ENCODE measurements at places on chromosomes 5 and 9. TPM values are rescaled to one million over a fixed set of nuclear protein-coding genes. Genes with fewer than 3 reads are reported as not detected.

Gene CCNJL
- total RNA-seq: 0.72 TPM

GRCh38 chr9:133916159-133916541, 76.0 kb downstream of the VAV2 start:
- no peak for DNase-seq

Gene SLC6A7
- 10.8 TPM for total RNA-seq

Gene ZNF883
- 1.7 TPM for total RNA-seq

Gene SOX30
- 6.3 TPM for total RNA-seq

- DNase-seq: no peak
Measured at GRCh38 chr5:133927300-133928180, 40.9 kb downstream of the C5orf15 start.

Gene NR2F1
- 32.7 TPM for total RNA-seq

DNA sequence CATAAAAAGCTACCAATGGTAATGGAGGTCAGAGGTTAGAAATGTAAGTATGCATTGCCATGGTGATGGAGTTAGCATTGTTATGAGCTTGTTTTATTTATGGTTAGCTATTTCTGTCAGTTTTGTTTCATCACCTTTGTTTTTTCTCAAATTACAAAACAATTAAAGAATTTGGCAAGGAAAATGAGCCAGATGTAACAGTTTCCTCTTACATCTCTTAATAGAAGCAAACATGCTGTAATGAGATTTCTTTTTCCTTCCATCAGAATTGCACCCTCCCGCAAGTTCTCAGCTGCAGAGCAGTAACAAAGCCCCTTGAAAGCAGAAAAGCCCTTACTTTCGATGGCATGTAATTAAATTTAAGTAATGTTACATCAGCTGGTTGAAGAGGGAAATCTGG, 233.0 kb downstream of the SGCD start:
- DNase-seq: no peak

DNA sequence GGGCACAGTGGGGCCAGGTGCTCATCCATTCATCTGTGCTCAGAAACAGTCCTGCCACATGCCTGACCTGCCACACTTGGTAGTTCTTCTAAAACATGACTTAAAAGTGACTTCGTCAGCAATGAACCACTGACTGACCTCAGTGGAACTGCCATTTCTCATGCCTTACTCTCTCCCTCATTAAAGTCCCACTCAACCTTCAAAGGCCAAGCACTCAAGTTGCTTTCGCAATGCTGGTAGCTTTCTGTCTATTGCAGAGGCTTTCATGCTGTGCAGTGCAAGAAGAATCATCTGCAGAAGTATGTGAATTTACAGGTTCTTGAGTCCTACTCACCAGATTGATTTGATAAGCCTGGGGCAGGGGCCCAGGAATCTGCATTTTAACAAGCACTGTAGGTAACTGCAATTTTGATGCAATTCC, 23.9 kb downstream of the B4GALT1 start:
- peak; percentile 47 for DNase-seq

Gene IL5
- 7.7 TPM for total RNA-seq

Gene SPINK13
- total RNA-seq: not detected

- no peak for DNase-seq
Measured at GRCh38 chr9:105065098-105066088, 137.4 kb upstream of the ABCA1 start.

Gene ISCA1
- 37.1 TPM for total RNA-seq

Gene AGXT2
- 2.2 TPM for total RNA-seq

Gene PCDHGC3
- 42.9 TPM for total RNA-seq

GRCh38 chr9:92635760-92636159, 34.2 kb downstream of the IPPK start:
- DNase-seq: no peak

- DNase-seq: no peak
Measured at GRCh38 chr9:77901018-77901417, 130.6 kb downstream of the GNAQ start.

DNA sequence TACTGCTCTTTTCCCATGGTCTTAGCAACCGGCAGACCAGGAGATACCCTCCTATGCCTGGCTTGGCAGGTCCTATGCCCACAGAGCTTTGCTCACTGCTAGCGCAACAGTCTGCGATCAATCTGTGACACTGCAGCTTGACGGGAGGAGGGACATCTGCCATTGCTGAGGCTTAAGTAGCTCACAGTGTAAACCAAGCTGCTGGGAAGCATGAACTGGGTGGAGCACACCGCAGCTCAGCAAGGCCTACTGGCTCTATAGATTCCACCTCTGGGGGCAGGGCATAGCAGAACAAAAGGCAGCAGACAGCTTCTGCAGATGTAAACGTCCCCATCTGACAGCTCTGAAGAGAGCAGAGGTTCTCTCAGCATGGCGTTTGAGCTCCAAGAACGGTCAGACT, 40.4 kb downstream of the MCTP1 start:
- DNase-seq: no peak

DNA sequence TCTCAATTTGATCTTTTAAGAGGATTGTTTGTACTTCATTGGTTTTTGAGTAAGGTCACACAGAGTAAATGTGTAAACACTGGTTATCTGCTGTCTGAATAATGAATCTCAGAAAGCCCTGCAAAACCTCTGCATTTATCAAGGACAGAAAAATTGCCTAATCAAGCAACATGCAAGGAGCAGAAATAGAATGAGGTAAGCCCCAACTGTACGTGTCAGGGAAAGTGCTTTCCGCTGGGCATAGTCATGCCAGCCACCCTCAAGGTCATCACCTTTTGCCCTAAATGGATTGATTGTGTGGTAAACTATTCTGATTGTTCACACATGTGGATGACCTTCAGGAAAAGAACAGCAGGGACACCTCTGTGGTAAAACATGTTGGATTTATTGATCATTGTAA, 376.9 kb upstream of the KCNN2 start:
- DNase-seq: peak; percentile 25

DNA sequence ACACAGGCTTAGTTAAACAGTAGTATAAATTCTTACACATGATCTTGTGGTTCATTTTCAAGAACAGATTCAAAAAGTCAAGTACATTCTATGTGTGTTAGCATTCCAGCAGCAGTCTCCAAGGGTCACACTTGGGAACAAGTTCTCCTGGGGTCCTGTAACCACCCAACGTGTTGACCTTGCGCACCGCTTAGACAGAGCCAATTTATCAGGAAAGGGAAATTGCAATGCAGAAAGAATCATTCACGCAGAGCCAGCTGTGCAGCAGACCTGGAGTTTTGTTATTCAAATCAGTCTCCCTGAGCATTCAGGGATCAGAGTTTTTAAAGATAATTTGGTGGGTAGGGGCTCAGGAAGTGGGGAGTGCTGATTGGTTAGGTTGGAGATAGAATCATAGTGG, 8.5 kb upstream of the RXFP3 start:
- DNase-seq: no peak

Gene FRMD3
- 51.3 TPM for total RNA-seq

- no peak for DNase-seq
Measured at GRCh38 chr9:137234758-137235423, 4.2 kb downstream of the SLC34A3 start.

DNA sequence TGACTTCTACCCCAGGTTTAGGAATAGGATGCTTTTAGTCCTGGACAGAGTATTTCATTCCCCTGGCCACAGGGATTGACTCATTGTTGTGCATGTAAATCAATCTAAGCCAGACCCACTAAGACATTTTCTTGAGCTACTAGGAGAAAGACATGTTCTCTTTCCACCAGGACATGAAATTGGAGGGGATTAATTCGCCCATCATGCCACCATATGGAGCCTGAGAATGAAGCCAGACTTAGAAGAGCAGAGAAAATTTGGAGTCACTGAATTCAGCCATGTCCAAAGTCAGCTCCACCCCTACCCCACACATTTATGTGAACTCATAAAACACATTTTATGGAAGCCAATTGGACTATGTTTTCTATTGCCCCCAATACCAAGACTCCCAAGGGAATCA, 322.5 kb downstream of the NFIB start:
- DNase-seq: no peak

Gene SH2D3C
- 4.6 TPM for total RNA-seq

GRCh38 chr9:91378695-91379127, 17.0 kb upstream of the AUH start:
- peak; percentile 68 for DNase-seq

DNA sequence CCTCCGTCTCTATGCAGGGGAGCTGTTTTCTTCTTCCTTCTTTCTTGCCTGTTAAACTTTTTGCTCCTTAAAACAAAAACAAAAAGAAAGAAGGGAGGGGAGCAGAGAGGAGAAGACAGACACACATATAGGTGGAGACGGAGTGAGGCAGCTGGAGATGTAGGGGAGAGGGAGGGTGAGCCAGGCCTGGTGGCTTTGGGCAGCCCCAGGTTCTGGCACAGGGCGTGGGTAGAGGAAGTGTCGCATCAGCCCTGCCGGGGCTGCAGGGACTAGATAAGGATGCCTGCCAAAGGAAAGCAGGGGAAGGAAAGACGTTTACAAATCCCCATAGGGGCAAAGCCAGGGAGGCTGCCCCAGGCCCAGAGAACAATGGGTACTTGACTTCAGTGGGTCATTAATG, 38.7 kb upstream of the PTGS1 start:
- DNase-seq: no peak

DNA sequence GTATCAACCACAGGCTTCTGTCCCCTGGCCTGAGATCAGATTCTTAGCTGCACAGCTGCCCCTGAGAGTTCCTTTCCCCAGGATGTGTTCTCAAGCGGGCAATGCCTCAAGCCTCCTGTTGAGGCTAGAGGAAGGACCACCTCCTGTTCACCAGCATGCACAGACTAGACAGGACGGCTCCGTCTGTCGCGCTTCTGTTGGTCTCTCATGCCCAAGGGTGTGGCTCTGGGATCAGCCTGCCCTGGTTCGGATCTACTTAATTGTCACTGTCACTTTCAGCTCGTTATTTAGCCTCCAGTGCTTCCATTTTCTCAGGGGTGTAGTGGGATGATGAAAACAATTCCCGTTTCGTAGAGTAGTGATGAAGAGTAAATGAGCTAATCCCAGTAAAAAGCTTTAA, 103.1 kb downstream of the KCNIP1 start:
- no peak for DNase-seq

DNA sequence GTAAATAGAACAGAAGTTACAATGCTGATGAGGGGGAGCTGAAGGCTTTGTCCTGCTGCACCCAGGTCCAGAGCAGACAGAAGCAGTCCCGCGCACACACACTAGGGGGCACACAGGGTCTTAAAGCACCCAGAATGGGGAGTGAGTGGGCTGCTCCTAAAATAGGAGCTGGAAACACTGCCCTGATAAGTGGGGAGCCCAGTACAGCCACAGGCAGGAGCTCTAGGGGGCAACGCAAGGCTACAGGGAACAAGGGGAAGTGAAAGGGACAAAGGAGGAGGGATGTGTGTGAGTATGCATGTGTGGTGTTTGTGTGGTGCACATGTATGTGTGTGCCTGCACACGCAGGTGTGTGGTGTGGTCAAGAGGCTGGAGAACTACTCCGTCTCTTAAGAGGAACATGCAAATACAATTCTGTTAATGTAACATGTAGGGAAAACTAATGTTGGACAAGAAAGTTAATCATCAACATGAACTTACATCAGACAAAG, 191.5 kb downstream of the ROR2 start:
- DNase-seq: no peak

DNA sequence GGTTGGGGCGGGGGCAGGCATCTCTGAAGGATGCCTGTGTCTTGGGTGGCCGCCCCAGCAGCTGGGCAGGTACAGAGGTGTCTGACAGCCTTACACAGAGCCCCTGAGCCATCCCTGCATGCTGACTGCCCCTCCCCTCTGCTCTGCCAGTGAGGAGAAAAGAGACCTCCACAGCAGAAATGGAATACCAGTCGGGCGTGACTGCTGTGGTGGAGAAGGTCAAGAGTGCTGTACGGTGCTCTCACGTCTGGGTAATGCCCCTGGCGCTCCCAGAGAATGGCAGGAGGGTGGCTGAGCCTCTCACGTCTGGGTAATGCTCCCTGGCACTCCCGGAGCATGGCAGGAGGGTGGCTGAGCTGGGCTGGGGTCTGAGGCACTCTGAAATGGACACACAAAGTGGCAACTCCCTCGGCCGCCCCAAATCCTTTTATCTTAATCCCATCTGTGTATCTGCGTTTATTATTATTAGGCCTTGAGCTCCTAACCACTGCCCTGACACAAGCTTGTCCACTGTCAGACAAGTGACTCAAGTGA, 2.5 kb upstream of the RABL6 start:
- DNase-seq: no peak

DNA sequence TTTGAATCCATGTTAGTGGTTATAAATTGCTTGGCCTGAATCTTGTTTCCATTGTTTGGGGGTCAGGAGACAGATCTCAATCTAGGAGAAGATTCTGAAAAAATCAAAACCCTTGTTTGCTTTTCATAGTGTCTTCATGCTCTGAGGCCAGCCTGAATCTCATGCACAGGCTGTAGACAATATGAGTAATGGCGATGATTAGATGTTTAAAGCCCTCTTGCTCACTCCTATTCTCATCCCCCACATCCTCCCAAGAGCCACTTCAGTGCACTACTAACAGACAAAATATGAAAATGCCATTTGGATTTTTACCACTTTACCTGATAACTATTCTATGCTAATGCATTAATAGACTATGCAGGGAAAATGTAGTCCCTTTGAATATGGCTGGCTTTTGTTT, 129.4 kb downstream of the NUDT12 start:
- DNase-seq: no peak

- DNase-seq: no peak
Measured at GRCh38 chr9:90903766-90904424, 102.3 kb downstream of the SYK start.

- DNase-seq: no peak
Measured at GRCh38 chr5:149264439-149265067, 7.1 kb upstream of the AFAP1L1 start.

DNA sequence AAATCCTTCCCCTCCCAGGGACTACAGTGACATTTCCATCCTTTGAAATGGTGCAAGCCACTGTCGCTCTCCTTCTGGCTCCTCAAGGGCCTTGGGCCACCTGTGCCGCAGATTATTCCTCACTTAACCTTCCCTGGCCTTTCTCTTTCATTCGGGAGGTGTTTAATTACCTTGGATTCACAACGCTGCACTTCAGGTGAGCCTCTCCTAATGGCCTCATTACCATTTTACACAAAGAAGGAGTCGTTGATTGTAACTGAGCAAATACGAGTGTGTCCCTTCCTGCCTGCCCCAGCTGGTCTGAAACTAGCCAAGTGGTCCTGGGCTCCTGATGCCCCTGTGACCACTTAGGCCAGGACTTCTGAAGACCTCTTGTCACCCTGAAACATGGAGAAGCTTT, 205.0 kb downstream of the CRB2 start:
- no peak for DNase-seq

DNA sequence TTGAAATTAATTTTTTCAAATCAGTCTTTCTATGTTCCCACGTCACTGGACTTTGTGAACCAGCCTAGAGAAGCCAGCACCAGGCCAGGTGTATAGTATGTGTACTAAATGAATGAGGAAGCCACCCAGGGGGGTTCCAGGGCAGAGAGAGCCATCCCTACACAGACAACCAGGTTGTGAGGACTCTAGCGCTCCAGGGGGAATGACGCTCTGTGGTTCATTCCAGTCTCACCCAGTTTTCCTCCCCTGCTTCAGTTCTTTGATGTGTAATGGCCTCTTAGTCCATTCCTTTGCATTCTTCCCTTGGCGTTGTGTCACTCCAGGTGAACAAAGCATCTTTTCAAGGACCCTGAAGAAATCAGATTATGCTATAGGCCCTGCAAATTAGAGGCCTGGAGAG, 330.6 kb downstream of the NSG2 start:
- DNase-seq: no peak
